ENCODE measurements at places on chromosomes 7 and 10.

DNA sequence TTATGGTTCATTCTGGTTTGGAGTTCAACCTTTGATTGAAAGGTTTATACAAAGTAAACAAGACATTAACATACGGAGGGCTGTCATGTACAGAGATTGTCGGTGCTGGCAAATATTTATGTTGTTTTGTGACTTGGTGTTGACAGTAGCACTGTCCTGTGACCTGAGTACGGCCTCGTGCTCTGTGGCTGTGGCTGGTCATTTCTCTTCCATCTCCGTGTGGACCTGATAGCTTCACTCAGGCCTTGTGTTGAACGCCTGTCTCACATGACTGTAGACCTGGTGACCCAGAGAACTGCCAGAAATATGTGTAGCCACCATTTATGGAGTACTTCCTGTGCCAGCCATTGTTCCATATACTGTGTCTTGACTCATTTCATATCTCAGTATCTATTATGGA, 311.6 kb downstream of the CCDC3 start:
- DNase-seq: no peak

DNA sequence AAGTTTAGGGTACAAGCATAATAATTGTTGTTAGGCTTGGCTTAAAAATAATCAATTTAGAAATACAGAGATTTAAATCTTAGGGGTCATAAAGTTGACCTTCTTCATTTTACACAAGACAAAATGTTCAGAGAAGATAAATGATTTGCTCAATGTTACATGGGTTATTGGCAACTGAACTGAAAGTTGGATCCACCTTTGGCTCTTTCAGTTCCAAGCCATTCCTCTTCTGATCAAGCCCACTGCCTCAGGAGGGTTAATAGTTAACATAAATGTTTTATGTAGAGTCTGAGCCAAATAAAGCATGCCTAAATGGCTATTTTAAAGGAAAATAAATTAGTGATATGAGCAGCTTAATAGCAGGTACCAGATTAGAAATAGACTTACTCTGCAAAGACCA, 79.1 kb upstream of the RHOBTB1 start:
- no peak for DNase-seq

DNA sequence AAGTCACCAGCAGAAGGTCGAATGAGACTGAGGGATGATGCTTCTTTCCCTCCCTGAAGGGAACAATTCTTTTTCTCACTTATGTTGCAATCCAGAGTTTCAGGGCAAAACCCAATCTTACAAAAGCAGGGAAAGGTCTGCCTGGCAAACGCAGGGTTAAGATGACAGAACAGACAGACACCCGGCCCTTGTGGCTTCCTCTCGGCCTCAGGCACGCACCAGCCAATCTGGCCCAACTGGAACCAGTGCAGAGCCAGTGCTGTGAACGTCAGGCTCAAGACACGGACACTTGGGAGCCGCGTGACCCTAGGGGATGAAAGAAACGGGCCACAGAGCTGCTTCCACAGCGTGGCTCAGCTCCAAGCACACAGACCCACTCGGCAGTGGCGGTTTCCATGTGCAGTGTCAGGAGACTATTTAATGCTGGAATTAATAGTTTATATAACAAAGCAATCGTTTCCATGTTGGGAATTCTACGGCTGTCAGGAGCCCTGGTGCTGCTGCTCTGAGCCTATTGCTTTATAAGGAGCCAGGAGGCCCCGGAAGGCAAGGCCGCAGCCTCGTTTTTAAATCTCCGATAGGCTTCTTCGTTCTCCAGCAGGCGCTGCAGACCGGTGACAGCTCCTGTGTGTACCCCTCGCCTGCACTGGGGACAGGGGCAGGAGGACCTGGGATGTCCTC, 198.4 kb downstream of the DIP2C start:
- DNase-seq: no peak

DNA sequence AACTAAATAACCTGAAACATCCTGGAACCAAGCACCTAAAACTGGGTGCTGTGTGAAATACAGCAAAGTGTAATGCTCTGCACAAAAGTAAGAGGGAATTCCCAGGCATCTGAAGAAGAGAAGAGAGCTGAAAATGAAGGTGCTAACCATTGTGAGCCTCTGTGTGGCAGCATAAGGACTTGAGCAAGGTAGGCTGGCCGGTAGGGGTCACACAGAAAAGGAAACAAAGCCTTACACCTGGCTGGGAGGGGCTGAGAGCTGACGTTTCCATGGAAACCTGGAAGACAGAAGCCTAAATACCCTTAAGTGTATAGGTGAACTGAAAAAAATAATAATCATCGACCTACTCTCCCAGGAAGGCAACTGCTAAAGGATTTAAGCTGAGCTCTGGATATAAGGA, 48.6 kb downstream of the CUL1 start:
- DNase-seq: no peak

GRCh38 chr10:103480521-103480920, 1.5 kb upstream of the CALHM3 start:
- no peak for DNase-seq

GRCh38 chr7:91127325-91127724, 136.9 kb upstream of the FZD1 start:
- no peak for DNase-seq

DNA sequence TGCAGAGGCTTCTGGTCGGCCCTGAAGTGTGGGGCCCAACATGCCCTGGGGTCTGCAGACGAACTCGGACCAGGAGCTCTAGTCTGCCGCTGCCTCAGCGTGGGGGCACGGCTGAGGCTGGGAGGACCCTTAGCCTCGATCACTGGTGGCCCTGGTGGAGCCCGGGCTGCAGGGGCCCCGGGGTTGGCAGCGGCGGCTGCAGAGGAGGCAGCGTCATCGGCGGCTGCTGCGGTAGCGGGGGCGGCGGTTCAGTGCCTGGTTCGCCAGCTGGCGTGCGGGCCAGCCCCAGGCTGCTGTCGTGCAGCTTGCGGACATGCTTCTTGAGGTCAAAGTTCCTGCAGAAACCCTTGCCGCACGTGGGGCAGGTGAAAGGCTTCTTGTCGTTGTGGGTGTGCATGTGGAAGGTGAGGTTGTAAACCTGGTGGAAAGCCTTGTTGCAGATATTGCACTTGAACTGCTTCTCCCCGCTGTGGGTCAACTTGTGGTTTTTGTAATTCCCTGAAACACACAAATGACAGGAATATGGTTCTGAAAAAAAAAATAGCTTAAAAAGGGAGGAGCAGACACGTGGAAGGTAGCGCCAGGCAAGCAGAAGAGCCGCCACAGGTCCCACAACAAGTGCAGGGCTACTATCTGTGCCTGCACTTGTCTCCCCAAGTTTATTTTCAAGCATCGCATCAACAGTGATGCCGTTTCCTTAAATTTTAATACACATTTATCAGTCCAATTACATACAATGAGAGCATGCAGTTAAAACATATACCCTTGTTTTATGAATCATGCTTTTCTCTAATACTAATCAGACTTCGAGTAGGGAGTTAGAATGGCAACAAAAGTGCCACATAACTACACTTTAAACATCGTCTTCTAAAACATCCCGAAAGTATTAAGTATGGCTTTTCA, 2.4 kb downstream of the FEZF1 start:
- DNase-seq: no peak

DNA sequence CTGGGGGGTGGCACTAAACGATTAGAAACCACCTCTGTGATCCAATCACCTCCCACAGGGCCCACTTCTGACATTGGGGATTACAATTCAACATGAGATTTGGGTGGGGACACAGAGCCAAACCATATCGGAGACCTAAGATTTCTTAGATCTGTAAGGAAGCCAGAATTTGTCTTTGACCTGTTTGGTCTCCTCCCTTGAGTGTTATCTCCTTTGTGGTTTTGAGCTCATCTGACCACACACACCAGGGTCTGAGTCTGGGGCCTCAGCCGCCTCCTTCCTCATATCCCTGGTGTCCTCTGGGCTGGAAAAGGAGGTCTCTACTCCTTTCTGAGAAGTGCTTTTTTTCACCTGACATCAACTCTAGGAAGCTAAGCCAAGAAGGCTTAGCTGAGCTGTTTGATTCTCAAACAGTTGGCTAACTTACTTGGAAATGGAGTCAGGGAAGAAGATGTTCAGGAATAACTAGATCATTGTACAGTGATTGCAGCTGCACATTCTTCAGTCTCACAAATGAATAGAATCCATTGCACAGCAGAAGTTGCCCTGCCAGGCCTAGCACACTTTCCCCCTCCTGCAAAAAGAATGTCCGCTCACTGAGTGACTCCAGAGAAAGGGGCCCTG, 167.4 kb downstream of the ARHGAP21 start:
- DNase-seq: no peak

GRCh38 chr7:140922741-140923345, 1.9 kb downstream of the BRAF start:
- DNase-seq: no peak

GRCh38 chr10:4183761-4184261, 398.8 kb upstream of the KLF6 start:
- no peak for DNase-seq

- no peak for DNase-seq
Observed at GRCh38 chr10:73838827-73839226, 27.4 kb upstream of the NDST2 start.

- DNase-seq: no peak
Observed at GRCh38 chr10:44520651-44521050, 135.8 kb upstream of the CXCL12 start.

- no peak for DNase-seq
Observed at GRCh38 chr7:131034166-131034881, 293.4 kb upstream of the MKLN1 start.

- no peak for DNase-seq
Observed at GRCh38 chr10:67775279-67775678, 62.7 kb downstream of the DNAJC12 start.

- DNase-seq: no peak
Observed at GRCh38 chr10:56763090-56763489, 402.0 kb upstream of the ZWINT start.
